ENCODE measurements at places on chromosomes 1 and 21.
A peak's percentile ranks its signal among the peaks of the same experiment; 100 is the strongest.

DNA sequence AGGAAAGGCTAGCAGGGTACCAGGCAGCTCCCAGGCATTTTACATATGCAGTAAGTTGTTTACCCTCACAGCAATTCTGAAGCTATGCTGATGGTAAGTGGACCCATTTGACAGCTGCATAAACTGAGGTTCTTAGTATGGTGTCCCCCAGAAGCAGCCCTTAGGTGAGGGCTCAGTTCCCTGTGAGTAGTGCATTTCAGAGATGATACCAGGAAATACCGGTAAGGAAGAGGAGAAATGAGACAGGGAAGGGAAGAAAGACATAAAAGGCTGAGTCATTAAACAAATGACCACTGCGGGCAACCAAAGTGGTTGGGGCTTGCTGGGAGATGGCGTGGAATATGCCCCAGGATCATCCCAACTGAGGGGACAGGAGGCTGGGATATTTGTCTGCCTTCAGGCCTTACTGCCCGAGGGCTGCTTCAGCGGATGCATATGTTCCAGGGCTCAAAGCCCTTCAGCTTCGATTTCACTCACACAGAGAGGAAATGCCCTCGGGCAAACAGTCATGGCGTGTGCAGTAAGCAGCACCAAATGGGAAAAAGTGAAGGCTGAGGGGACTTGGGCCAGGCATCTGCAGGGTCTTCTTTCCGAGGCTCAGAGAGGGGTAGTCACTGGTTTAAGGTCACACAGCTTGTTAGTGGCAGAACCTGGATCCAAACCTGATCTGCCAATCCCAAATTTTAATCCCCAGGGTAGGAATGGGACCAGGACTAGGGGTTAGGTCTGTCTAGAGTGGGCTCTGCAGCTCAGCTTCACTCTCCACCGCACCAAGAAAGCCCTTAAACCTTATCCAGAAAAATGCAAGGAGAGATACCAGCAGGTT, 133.7 kb upstream of the RUNX3 start:
- no peak for DNase-seq

- DNase-seq = peak; percentile 57
Measured at GRCh38 chr1:6208723-6209660, 3.1 kb downstream of the RNF207 start.

GRCh38 chr1:50438945-50439344, 15.7 kb upstream of the DMRTA2 start:
- no peak for DNase-seq

GRCh38 chr1:12397462-12398450, 167.9 kb downstream of the VPS13D start:
- no peak for DNase-seq

DNA sequence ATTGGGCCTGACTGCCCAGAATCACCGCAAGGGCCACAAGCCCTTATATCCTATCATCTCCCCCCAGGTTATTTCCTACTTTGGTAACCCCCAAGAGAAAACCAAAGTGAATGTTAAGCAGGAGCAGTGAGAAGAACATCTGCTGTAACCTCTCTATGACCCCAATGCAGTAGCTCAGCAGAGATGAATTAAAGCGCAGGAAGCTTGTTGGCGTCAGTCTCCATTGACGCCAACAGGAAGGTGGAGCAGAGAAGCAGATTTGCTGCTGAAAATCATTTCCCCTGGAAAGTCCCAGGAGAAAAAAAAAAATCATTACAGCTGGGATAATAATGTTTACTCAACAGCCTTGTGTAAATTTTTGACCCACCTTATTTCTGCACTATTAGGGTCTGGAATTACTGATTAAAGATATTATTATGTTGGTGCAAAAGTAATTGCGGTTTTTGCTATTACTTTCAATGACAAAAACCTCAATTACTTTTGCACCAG, 33.2 kb upstream of the FAM163A start:
- no peak for DNase-seq

- no peak for DNase-seq
Measured at GRCh38 chr21:15539376-15539775, 190.4 kb upstream of the USP25 start.
